ENCODE measurements at places on chromosomes 2 and 18.

DNA sequence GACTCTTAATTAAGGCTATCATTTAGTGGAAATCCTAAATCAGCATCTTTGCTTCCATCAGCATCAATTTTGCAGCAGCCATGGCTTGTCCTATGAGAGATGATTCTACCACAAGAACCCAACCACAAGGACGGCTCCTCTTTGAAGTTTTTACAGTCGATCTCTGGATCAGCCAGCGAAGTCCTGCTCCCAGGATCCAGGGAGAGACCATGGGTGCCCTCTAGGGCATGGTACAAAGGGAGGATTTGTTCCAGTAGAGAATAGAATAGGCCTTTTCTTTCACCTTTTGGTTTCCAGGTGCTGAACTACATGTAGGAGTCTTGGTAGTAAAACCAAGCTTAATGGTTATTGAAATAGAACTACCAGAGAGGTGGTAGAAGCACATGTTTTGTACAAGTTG is 52.7 kb downstream of the TMEM200C start:
- no peak for DNase-seq

GRCh38 chr18:7940971-7941370 is 373.9 kb downstream of the PTPRM start:
- no peak for DNase-seq

- no peak for DNase-seq
These were observed 14.3 kb upstream of the RAPH1 start for GRCh38 chr2:203549406-203549805.

GRCh38 chr2:174611006-174611405 is 13.4 kb upstream of the WIPF1 start:
- DNase-seq: no peak

GRCh38 chr2:106536490-106536889 is 49.3 kb downstream of the CD8B2 start:
- DNase-seq: no peak

- no peak for DNase-seq
These were observed 8.0 kb upstream of the SERTAD2 start for GRCh38 chr2:64661741-64662169.

- DNase-seq: no peak
These were observed 89.8 kb upstream of the TEX51 start for GRCh38 chr2:126808929-126809328.

DNA sequence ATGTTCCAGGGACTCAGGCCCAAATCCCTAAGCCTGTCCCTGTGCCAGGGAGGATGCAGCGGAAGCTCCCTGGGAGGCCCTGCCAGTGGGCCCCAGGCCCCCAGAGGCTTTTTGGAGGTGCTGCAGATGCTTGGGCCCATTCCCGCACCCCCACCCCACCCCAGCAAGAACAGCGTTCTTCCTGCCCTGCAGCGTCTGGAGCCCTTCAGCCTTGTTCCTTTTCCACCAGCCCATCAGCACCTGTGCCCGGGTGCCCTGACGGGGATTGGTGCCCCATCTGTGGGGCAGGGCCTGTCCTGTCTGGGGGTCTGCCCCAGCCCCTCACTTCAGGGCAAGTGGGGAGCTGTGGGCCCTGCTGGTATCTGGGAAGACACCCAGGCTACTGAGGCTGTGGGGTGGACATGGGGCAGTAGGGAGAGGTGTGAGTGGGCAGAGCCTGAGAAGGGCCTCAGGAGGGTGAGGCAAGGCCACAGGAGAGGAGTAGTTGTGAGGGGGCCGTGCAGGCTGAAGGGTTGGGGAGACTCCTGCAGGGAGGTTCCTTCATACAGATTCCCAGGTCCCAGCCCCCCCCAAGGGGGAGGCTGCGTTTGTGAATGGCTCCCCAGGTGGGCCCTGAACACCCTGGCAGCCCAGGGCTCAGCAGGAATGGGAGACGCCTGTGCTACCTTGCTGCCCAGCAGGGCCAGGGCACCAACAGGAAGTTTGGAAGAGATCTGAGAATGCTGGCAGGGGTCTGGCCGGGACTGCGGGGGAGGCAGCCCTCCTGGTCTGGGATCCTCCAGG is 2.4 kb downstream of the RNPEPL1 start:
- no peak for DNase-seq

- peak; percentile 17 for DNase-seq
These were observed 26.5 kb downstream of the AQP12B start for GRCh38 chr2:240655931-240656886.
